ENCODE measurements at places on chromosomes 12 and 14.
A peak's percentile ranks its signal among the peaks of the same experiment; 100 is the strongest.

DNA sequence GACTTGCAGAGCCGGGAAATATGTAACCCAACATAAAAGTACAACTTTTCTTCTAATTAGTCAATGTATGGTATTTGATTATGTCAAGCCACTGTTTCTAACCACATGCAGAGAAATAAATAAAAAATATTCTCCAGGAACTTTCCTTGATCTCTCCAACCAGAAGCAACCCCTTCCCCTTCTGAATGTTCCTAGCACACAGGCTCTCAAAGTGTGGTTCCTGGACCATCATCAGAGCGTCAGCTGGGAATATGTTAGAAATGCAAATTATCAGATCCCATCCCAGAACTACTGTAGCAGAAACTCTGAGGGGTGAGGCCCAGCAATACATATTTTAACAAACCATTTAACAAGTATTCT, 21.0 kb upstream of the ITPR2 start:
- no peak for DNase-seq

GRCh38 chr12:118541934-118542333, 165.6 kb downstream of the SUDS3 start:
- DNase-seq = no peak

- DNase-seq = no peak
Observed at GRCh38 chr14:51318813-51319597, 79.0 kb downstream of the TMX1 start.

DNA sequence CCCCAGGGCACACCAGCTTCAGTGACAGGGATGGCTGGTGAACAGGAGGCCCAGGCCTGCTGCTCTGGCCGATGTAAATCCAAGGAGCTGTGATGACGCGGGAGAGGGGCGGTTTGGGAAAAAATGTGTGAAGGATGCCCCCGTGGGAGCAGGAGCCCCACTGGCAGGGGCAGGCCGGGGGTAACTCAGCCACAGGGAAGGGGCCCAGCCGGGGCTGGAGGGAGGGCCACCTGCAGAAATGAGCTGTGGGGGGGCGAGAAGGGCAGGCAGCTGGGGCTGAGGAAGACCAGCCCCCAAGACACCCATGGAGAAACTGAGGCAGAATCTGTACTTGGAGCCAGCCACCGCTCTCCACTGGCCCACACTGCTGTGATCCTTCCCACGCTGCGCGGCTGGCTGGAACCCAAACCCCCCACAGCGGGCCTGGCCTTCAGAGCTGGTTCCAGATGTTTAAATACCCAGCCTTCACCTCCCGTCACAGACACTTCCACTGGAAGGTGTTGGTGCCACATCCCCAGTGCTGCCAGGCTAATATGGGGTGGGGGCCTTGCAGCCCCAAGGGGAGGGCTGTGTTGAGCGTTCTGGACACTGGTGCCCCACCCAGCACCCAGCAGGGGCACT, 28.5 kb upstream of the ANKRD9 start:
- no peak for DNase-seq

DNA sequence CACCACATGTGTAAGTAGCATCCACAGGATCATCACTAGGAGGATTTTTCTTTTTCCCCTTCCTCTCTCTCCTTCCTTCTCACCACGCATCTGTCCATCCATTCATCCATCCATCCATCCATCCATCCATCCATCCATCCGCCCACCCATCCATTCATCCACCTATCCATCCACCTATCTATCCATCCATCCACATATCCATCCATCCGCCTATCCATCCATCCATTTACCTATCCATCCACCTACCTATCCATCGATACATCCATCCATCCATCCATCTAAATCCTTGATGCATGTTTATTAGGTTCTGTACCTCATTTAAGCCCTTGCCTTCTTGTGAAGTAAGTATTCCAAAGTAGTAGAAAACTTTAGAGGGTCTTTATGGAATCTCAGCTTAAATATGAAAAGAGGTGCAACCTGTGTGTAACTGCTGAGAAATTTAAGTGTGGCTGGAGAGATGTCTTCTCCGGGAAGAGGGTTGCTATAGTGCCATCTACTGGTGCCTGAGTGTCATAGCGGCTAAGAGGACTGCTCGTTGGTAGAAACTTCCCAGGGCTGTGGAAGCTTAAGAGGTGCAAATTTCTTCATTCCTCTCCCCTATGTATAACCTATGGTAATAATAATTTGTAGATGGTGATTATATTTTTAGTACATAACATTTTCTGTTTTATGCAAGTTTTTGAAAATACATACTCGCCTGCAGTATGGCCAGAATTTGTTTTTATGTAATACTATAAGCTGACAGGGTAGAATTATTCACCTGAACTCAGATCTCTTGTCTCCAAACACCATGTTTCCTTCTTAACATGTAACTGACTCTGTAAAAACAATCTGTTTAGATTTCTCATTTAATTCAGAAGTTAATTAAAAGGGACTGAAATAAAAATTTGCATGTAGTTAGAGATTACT, 46.0 kb downstream of the MYO1H start:
- DNase-seq = peak; percentile 37

- DNase-seq = no peak
Observed at GRCh38 chr14:22159099-22159498, 429.9 kb downstream of the DAD1 start.

DNA sequence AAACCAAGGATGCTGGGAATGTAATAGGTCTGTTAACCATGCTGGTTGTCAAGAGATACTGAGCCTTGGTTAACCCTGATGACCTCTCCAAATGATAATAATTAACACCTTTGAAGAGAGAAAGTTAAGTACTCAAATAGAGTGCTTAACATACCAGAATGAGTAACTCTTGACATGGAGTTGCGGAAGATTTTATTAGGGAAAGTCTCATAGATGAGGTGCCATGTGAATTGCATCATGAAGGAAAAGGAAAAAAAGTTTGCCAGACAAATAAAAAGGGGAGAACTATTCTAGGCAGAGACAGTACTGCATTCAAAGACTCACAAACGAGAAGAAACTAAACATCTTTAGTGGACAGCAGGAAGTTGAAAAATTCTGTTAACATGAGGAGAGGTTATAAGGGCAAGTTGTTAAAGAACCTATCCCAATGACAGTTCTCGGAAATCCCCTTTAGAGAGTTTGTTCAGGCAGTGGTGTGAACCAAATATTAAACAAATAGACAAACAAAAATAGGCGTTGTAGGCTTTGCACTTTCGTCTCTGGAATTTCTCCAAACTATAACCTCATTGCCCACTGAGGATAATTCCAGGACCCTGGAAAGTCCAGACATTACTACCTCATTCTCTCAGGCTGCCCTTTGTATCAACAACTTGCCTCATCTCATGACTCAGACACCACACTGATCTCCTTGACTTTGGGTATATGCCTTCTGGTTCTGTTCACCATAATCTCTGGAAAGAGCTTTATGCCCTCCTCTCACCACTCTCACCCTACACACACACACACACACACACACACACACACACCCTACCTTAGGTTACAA, 435.0 kb downstream of the GXYLT1 start:
- no peak for DNase-seq

DNA sequence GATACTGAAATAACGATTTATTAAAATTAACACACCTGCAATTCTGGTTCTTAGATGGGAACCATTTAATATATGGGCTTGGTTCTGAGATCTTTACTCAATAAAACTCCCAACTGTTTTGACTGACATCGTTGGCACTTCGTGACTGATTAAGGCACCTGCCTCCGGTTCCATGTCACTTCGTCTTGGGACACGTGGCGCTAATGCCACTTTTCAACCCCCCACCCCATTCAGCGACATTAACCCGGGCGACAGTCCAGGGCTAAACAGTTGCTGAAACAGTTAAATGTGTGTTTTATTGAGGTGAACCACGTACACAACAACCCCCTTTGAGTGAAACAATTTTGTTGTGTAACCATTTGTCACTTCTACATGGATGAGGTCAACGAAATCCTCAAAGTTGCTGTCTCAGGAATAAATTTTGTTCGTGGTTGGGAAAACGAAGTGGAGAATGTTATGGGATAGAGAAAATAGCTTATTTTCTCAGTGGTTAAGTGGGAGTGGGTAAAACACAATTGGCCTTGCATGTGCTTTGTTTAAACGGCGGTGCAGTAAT, 9.9 kb upstream of the SLC38A2 start:
- DNase-seq = no peak

DNA sequence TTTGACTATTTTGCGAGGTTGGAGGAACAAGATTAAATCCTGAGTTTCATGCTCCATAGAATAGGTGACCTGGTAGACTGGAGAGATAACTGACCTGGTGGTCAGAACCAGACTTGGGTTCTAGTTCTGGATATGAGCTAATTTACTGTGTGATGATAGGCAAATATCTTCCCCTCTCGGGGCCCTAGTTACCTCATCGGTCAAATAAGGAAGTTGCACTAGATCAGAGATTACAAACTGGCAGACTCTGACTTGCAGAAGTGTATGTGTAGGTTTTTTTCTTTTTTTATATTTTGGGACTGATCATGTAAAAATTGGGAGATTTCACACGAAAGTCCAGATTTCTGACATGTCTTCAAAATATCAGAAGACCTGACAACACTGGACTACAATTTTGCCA, 37.0 kb downstream of the RPH3A start:
- DNase-seq = no peak

DNA sequence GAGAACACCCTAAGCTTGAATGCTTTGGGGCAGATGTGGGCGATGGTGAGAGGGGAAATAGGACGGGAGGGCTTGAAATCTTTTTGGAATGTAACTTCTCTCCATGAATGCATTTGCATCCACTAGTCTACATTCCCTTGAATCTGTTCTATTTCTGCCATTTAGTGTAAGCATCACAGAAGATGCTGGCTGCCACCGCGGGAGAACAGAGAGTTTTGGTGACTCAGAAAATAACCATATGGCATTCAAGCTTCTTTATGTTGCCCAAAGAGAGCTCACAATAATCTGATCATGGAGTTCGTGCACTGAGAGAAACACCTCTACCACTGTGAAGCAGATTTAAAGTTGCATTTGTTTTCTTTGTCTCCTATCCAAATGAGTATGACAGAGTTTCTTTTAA, 52.6 kb upstream of the OTX2 start:
- DNase-seq = no peak

DNA sequence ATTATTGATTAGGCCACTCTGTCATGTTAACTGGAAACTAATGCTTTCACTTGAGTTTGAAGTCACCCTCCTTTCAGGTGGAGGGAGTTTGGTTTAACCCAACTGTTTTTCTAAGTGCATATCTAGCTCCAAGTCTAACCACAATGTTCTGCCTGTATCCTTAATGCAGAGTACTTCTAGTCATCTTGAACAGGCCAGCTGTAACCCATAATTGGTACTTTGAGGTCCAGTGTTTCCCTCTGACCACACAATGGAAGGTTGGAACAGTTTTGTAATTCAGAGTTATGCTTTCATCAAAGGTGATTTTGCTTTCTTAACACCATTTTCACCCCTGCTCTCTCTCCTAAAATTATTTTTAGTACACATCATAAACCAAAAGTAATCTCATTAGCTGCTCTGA, 237.2 kb upstream of the DCN start:
- no peak for DNase-seq

GRCh38 chr12:15693228-15693911, 95.8 kb downstream of the EPS8 start:
- DNase-seq = no peak

DNA sequence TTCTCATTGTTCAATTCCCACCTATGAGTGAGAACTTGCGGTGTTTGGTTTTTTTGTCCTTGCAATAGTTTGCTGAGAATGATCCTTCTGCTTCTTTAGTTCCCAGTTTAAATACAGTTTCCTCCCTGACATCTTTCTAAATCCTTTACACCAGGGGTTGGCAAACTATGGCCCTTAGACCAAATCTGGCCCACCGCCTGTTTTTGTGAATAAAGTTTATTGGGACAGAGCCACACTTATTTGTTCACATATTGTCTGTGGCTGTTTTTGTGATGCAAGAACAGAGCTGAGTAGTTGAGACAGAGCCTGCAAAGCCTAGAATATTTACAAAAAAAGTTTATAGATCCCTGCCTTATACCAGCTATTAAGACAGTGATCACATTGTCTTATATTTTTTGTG, 53.7 kb downstream of the SERPINA10 start:
- DNase-seq = no peak

- DNase-seq = no peak
Observed at GRCh38 chr14:33184587-33184986, 245.9 kb downstream of the NPAS3 start.

GRCh38 chr12:104957719-104958000, 430 bp downstream of the SLC41A2 start:
- DNase-seq = peak; percentile 34

DNA sequence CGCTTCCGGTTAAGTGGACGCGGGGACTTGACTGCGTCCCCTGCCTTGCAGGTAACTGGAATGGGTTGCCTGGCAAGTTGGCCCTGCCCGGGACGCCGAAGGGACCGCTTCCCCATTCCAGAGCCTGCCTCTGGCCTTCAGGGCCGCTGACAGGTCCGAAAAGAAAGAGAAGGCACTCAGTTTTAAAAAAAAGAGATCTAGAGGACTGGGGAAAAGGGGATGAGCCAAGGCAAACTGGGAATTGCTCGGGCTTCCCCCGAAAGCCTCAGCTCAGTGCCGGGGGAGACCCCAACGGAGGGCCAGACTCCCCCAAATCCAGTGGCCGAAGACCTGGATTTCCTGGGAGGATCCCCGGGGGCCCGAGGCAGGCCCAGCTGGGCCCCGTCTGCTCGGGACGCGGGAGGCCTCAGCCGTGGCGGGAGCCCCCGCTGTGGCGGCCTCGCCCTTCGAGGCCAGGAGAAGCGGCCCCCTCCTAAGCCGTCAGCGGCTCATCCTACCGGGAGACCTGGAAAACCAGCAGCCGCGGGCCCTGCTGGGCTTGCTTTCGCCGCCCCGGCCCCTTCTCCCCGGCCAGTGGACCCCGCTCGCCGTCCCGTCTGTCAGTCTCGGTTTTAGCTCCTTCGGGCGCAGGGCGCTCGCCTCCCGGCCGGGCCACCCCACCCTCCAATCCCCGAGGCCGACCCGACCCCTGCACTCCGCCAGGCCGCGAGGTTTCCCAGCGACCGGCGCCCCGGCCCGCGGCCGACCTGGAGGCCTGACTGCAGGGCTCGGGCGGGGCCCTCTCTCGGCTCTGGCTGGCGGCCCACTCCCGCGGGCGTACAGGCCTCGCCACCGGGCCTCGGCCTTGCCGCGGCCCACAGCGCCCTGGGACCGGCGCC, 12.5 kb downstream of the OTX2 start:
- DNase-seq = no peak

GRCh38 chr12:31105668-31106067, 32.0 kb downstream of the DDX11 start:
- no peak for DNase-seq

Measured in activated CD4-positive, alpha-beta memory T cell treated with anti-CD3 and anti-CD28 coated beads, Interleukin-2, amount 10 ng/mL, durations not matched to agents 7 days and 5 days (primary cell).